ENCODE measurements at places on chromosomes 11 and 22.

- DNase-seq, result no peak
These were observed 590.2 kb upstream of the B3GAT1 start for GRCh38 chr11:135002236-135002635.

DNA sequence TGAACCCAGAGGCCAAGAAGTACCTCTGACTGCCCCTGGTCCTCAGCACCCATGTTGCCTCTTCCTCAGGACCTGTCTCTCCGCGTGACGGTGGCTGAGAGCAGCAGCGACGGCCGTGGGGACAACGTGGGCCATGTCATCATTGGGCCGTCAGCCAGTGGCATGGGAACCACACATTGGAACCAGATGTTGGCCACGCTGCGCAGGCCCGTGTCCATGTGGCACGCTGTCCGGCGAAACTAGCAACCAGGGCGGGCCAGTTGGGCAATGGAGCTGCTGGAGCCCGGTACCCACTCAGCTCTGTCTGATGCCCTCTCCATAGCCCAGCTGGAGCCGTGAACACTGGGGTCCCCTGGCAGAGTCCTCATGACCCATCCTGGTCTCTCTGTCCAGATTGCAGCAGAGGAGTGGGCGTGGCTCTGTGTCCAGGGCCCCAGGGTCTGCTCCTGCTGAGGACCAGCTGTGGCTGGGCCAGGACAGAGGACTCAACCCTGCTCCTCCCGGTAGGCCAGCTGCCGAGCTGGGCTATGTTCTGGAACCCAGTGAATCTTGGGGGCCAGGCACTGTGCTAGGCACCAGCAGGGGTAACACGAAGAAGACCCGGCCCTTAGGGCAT is 8.0 kb upstream of the RHOD start:
- DNase-seq, result no peak

- no peak for DNase-seq
These were observed 51.7 kb upstream of the FBXO3 start for GRCh38 chr11:33825854-33826560.

- no peak for DNase-seq
These were observed 966.7 kb downstream of the DLG2 start for GRCh38 chr11:84660257-84660977.

GRCh38 chr11:69443968-69444364 is 37.5 kb upstream of the LINC01488 start:
- DNase-seq, result no peak

DNA sequence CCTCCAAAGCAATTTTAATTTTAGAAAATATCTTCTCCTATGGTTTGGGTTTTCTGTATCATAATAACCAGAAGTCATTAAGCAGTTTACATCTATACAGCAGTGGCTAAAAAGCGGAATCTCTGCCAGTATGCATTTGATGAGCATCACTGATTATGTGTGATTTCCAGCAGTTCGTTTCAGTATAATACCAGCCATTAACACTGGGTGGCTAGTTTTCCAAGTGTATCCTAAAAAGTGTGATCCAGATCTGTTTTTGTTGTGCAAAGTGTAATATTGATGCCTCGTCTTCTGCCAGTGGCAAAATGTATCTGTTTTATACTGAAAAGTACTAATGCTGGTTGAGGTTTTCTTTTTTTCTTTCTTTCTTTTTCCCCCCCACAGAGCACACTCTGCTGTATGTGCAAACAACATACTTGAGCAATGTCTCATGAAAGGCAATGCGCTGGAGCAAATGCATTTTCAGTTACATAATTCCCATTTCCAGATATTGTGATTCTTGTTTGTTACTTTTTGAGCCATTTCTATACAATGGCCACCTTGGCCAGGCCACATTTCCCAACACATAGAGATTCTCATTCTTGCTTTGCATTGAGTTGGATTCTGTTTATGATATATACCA is 64.2 kb downstream of the SLC36A4 start:
- DNase-seq, result no peak

DNA sequence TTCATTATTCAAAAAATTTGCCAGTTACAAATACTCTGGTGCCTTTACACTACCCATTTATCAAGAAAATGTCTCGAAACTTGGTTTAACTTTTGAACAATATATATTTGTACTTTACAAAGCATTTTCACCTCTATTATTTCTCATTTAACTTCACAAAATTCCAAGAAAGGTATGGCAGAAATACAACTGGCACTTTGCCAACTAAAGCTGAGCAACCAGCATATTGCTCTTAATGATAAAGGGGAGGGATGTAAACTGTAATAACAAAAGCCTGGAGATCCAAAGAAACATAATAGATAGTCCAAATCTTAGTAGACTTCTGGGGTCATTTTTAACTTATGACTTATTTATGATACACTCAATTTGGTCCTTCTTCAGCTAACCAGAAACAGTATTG is 7.7 kb downstream of the PITPNB start:
- no peak for DNase-seq

- DNase-seq, result no peak
These were observed 6.3 kb downstream of the SHANK3 start for GRCh38 chr22:50678651-50679521.

DNA sequence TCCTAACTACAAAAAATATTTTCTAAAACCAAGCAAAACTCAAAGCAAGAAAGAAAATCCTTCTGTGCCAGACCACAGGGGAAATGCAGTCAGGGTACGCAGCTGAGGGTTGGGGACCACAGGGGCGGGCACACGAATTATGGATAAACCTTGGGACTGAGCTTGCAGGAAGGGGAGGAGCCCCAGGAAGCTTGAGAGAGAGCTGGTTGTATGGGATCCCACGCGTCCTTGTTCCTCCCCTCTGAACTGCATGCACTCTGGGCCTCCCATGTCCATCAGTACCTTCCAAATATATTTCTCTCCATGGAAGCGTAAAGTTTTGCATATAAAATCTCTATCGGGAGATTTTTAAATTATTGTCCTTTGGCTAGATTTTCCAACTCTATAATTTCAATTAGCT is 673.4 kb downstream of the TBC1D22A start:
- no peak for DNase-seq

- DNase-seq, result no peak
These were observed 27.9 kb upstream of the MOB2 start for GRCh38 chr11:1514336-1515061.

DNA sequence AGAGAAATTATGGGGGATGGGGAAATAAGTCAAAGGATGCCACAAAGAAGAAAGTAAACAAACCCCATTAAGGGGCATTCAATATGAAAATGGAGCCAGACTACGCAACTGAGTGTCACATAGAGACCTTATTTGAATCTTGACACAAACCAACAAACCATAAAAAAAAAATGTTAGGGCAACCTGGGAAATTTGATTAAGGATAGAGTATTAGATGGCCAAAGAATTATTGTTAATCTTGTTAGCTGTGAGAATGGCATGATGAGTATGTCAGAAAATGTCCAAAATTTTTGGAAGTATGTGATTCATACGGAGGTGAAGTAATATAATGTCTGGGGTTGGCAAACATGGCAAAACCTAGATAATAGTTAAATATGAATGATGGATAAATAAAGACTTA is 322.1 kb upstream of the MPPED2 start:
- no peak for DNase-seq

DNA sequence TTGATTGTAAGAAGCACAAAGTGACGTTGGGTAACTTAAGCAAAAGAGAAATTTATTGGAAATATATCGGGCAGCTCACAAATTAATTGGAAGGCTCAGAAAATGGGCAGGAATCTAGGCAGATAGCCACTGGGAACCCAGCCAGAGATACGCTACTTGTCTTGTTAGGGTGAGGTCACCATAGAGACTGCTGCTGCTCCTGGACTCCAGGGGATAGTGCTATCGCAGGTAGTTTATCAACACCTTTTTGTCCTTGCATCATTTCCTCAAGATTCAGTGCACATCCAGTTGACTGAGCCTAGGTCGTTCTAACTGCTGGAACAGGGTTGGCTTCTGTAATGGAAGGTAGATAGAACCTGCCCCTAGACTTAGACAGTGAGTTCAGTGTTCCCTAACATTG is 19.6 kb downstream of the AMOTL1 start:
- DNase-seq, result no peak

DNA sequence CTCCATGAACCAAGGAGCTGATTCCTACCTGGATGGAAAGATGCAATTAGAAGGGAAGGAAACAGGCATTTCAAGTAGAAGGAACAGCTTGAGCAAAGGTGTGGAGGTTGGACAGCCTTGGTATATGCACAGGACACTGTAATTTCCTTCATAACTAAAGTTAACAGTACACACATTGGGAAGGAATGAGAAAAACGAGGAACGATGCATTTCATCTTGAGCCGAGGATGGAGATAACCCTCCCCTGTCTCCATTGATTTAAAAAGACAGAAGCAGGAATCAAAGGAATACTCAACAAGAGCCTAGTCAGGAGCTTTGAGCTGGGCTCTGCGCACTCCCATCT is 2.3 kb upstream of the PRG2 start:
- no peak for DNase-seq
